Activated naive CD4-positive, alpha-beta T cell treated with anti-CD3 and anti-CD28 coated beads for 36 hours (primary cell): ENCODE measurements at places on chromosomes 5 and 9. TPM values are rescaled to one million over a fixed set of nuclear protein-coding genes. Genes with fewer than 3 reads are reported as not detected.

The C1QTNF3 gene
- 1.7 TPM for total RNA-seq

The RXFP3 gene
- total RNA-seq = not detected

The DNAJB5 gene
- total RNA-seq = 11.4 TPM

The ADAMTS19 gene
- not detected for total RNA-seq

The ZNF366 gene
- not detected for total RNA-seq

The UGT3A2 gene
- total RNA-seq = not detected

The HOMER1 gene
- total RNA-seq = 5.3 TPM

The SLC36A2 gene
- total RNA-seq = not detected

The GRIA1 gene
- not detected for total RNA-seq

The IFNA2 gene
- total RNA-seq = not detected

The CTXN3 gene
- total RNA-seq = not detected

The PLCXD3 gene
- total RNA-seq = not detected

The STK32A gene
- not detected for total RNA-seq

The TIMD4 gene
- total RNA-seq = 5.2 TPM

The LEAP2 gene
- 1.8 TPM for total RNA-seq

The C9 gene
- not detected for total RNA-seq

The EPB41L4A gene
- not detected for total RNA-seq

The BNIP1 gene
- total RNA-seq = 30.4 TPM

The SGCD gene
- total RNA-seq = not detected

The NKD2 gene
- 1.4 TPM for total RNA-seq

The SPATA31E1 gene
- total RNA-seq = not detected

The PCDHGA1 gene
- not detected for total RNA-seq
